Natural killer cell (primary cell): ENCODE measurements at places on chromosomes 7 and 10. TPM values are rescaled to one million over a fixed set of nuclear protein-coding genes. Genes with fewer than 3 reads are reported as not detected.

The THSD7A gene
- 0.29 TPM for total RNA-seq

The ABCB1 gene
- total RNA-seq: 62.8 TPM

The NPSR1 gene
- not detected for total RNA-seq

The NACAD gene
- total RNA-seq: 1.7 TPM

The RSPH10B2 gene
- total RNA-seq: 0.54 TPM

The LOXL4 gene
- 0.23 TPM for total RNA-seq

The NME8 gene
- total RNA-seq: 27.1 TPM

The CUBN gene
- 5.6 TPM for total RNA-seq

The MMP21 gene
- 0.32 TPM for total RNA-seq

The TSPAN15 gene
- 3.9 TPM for total RNA-seq

The BTBD16 gene
- not detected for total RNA-seq

The TMEM236 gene
- 0.16 TPM for total RNA-seq

The ZNF25 gene
- total RNA-seq: 11.1 TPM

The TBX20 gene
- not detected for total RNA-seq

The ZPBP gene
- total RNA-seq: not detected

The VENTX gene
- total RNA-seq: 0.48 TPM

The SPDYE2B gene
- total RNA-seq: not detected

The LRRC18 gene
- total RNA-seq: not detected

The ZNF248 gene
- total RNA-seq: 6.3 TPM

The USP6NL gene
- total RNA-seq: 2.5 TPM

The TCAF2 gene
- total RNA-seq: 8.0 TPM

The ODAD2 gene
- not detected for total RNA-seq

The C10orf143 gene
- total RNA-seq: 8.2 TPM

The AGAP9 gene
- 4.6 TPM for total RNA-seq

The LIPK gene
- not detected for total RNA-seq

The PRSS37 gene
- total RNA-seq: not detected

The JAKMIP3 gene
- total RNA-seq: 0.20 TPM

The MPLKIP gene
- total RNA-seq: 16.0 TPM

The VWA2 gene
- total RNA-seq: not detected

The NANOS1 gene
- total RNA-seq: not detected

The CLDN4 gene
- total RNA-seq: 0.20 TPM

The UFSP1 gene
- 1.0 TPM for total RNA-seq

The METTL27 gene
- total RNA-seq: not detected

The SEMA3C gene
- total RNA-seq: 0.41 TPM

The PTPN20 gene
- total RNA-seq: 1.6 TPM

The OPALIN gene
- not detected for total RNA-seq

The ALOX5 gene
- 12.4 TPM for total RNA-seq

The SDK1 gene
- total RNA-seq: 0.05 TPM

The OR6V1 gene
- total RNA-seq: not detected

The HNRNPH3 gene
- total RNA-seq: 162 TPM

The LRMDA gene
- 2.4 TPM for total RNA-seq

The FAM20C gene
- 8.6 TPM for total RNA-seq

The UTF1 gene
- total RNA-seq: not detected

The GJD4 gene
- total RNA-seq: not detected

The MSS51 gene
- 3.1 TPM for total RNA-seq
